Mammary microvascular endothelial cell (primary cell): ENCODE measurements at places on chromosomes 3 and 15. TPM values are rescaled to one million over a fixed set of nuclear protein-coding genes. Genes with fewer than 3 reads are reported as not detected.

The CAND2 gene
- 2.2 and 2.4 TPM in 2 replicates for total RNA-seq

The POPDC2 gene
- 0.10 and 2.5 TPM in 2 replicates for total RNA-seq

The SPTBN5 gene
- 2.3 and 3.8 TPM in 2 replicates for total RNA-seq

The OR5K2 gene
- total RNA-seq: not detected in 2 replicates
